Gastroesophageal sphincter (tissue), 4 donors: ENCODE measurements at places on chromosomes 3 and 15. TPM values are rescaled to one million over a fixed set of nuclear protein-coding genes. Genes with fewer than 3 reads are reported as not detected.

GRCh38 chr3:100697172-100697571, 12.1 kb upstream of the TFG start:
- ATAC-seq = no peak

- ATAC-seq = no peak
Measured at GRCh38 chr3:105427332-105427731, 60.6 kb downstream of the ALCAM start.

- ATAC-seq = no peak
Measured at GRCh38 chr15:58627701-58628100, 121.8 kb downstream of the ADAM10 start.

- ATAC-seq = no peak
Measured at GRCh38 chr3:168285506-168285905, 189.8 kb upstream of the GOLIM4 start.

DNA sequence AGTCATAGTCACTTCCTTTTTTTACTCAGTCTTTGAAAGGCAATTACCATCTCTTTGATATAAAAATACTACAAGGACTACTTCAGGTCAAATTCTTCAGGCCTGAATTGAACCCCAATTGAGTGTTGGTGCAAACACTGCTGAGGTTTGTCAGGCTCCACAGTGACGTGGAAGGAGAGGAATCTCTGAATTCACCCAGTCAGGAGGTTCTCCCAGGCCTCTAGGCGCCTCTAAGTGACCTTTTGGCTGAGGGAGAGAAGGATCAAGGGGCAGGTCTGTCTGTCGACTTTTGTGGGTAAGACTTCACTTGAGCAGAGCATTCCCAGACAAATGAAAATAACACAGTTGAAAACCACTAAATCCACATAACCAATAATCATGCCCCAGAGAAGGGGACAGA, 227.6 kb upstream of the CHRNA7 start:
- no peak for ATAC-seq

GRCh38 chr3:52357151-52358080, 41.3 kb downstream of the DNAH1 start:
- ATAC-seq = no peak

Gene PRTG
- 3.3 TPM for total RNA-seq

Gene C3orf20
- total RNA-seq = not detected

Gene MCF2L2
- total RNA-seq = 2.2 TPM

DNA sequence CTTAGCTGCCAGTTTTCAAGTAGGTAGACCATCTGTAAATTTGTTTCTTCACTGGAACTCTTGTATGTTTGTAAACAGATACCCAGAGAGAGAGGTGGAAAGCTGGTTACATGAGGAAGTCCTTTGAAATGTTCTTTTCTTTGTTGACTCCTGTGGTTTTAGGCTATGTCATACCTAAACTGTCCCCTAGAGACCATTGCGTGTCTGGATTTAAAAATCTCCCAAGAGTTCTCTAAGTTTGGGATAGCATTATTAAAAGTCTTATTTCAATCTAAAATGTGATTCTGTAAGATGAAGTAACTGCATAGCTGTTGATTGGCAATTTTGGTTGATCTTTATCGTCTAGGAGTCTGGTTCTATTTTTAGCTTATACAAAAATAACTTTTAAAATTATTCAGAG, 127.2 kb downstream of the GHSR start:
- no peak for ATAC-seq

GRCh38 chr3:14151471-14152083, 26.7 kb downstream of the TMEM43 start:
- ATAC-seq = no peak

Gene NTRK3
- 4.3 TPM for total RNA-seq

Gene PARP15
- total RNA-seq = 1.1 TPM

Gene PLA1A
- 1.2 TPM for total RNA-seq

Gene HRG
- not detected for total RNA-seq

GRCh38 chr15:56948000-56948763, 29.7 kb downstream of the TCF12 start:
- no peak for ATAC-seq

Gene AQP9
- not detected for total RNA-seq

GRCh38 chr3:12961007-12961696, 112.1 kb downstream of the IQSEC1 start:
- no peak for ATAC-seq

- ATAC-seq = peak; percentile 70
Measured at GRCh38 chr15:61155741-61156700, 73.1 kb downstream of the RORA start.

DNA sequence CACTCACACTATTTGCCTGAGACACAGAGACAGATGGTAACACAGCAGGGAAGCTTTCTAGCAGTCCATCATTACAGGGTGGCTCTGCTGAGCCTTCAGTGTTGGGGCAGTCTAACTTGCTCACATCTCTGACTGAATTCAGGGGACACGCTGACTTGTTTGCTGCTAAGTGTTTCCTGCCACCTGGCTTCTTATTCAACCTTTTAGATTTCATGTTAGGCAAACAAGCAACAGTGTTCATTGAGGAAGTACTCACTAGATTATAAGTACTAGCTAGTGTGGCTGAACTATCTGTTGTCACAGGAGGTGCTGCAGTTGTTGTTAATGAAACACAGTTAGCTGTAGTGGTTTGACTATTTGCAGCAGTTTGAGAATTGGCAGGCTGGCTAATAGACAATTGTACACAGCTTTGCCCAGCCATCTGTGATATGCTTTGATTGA, 37.3 kb downstream of the USF3 start:
- no peak for ATAC-seq

Gene TMC3
- 0.16 TPM for total RNA-seq

- ATAC-seq = no peak
Measured at GRCh38 chr3:72120806-72121778, 336.1 kb upstream of the PROK2 start.

DNA sequence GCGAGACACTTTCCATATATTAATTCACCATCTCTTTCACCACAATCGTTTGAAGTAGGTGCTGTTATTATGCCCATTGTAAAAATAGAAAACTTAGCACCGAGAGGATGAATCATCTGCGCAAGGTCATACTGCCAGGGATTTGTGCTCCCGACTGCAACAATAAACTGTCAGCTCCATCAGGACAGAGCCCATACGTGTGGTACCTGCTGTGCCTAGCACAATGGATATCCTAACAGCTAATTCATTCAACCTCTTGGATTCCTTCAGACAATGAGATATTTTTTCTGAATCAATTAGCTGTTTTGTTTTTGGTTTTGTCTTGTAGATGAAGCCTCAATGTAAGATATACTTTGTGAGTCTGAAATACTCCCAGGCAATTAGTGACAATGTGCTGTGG, 32.3 kb upstream of the PROK2 start:
- no peak for ATAC-seq

- no peak for ATAC-seq
Measured at GRCh38 chr3:139455855-139456254, 20.5 kb downstream of the RBP2 start.

GRCh38 chr3:195461594-195462307, 18.9 kb upstream of the ACAP2 start:
- no peak for ATAC-seq

Gene SKOR1
- total RNA-seq = 0.46 TPM

GRCh38 chr3:196519718-196520082, 4.6 kb upstream of the SMCO1 start:
- ATAC-seq = no peak

DNA sequence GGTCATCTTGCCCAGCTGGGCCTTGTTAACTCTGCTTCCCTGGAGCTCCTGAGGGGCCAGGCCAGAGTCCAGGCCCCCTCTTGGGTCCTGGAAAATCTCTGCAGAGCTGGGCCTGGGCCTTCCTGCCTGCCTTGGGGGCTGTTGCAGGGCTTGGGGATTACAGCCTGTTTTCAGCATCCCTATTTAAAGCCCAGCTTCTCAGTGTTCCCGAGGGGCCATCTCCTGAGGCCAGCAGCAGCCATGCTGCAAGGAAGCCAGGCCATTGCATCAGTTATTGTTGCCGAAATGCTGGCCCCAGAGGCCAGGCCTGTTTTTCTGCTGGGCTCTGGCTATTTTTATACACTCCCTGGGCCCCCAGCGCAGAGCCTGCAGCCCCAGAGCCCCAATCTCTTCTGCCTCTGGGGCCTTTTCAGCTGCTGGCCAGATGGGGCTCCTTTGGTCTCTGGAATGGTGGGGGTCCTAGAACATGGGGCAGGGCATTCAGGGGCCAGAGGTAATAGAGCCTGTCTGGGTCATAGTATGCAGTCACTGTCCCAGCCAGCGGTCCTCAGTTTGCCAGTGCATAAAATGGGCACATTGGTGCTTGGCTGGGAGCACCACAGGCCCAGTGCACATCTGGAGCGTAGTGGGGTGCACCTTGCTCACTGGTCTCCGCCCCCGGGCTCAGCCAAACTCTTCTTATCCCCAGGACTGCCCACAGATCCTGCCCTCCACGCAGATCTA, 28.5 kb downstream of the PLXNA1 start:
- peak; percentile 69 for ATAC-seq

DNA sequence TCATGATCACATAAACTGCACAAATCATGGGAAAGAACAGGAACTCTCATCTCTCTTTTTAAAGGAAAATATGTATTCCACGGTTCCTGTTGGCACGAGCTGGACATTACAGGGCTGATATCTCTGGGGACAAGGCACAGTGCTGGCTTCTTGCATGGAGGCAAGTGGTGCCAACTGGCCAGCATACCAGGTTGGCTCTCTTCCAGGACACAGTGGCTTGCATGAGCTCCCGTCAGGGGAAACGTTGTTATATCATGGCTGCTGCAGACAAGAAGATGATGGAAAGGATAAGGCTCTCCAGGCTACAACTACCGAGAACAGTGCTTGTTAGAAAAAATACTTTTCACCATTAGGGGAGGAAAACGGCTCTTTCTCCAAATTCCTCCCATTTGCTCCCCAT, 283.9 kb downstream of the RORA start:
- no peak for ATAC-seq

Gene GRM7
- not detected for total RNA-seq
